ENCODE measurements at places on chromosomes 7 and 10.
A peak's percentile ranks its signal among the peaks of the same experiment; 100 is the strongest.

DNA sequence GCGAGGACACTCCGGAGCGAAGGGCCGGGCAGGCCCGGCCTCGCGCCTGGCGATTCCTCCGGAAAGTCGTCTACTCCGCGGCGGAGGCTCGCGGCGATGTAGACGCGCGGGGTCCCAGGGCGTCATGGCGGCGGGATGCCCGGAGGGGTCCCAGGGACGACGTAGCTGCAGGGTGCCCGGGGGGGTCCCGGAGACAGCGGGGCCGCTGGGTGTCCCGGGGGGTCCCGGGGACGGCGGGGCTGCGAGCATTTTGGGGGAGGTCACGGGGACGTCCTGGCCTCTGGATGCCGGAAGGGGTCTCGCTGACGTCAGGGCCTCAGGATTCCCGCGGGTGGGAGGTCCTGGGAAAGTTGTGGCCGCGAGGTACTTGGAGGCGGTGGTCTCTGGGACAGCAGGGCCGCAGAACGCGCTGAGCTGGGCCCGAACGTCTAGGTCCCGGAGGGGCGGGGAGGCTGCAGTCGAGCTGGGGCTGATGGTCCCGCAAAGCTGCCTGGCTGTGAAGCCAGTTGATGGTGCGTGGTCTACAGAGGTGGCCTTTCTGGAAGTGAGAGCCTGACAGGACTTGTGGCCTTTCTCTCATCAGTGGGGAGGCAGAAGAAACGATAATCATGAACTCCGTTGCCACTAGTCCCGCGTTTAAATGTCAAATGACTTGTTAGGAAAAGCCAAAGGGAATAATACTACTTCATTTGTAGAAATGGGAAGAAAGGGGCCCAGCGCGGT, 637 bp downstream of the HSPA14 start:
- peak; percentile 83 for DNase-seq

DNA sequence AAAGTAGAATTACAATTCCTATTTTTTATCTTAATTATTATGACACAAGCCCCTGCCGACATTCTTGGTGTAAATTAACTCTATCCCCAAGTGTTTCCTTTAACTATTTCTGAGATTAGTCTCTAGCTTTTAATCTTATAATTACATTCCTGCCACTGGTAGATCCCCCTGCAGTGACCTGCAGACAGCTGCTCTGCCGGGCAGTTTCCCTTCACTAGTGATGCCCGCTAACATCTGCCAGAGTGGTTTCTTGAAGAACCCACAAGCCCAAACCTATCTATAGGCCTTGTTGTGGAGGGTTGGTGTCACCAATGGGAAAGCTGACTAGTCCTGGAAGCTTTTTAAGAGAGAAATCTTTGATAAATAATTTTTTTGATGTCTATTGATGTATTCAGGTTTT, 50.0 kb downstream of the ADAM22 start:
- no peak for DNase-seq

DNA sequence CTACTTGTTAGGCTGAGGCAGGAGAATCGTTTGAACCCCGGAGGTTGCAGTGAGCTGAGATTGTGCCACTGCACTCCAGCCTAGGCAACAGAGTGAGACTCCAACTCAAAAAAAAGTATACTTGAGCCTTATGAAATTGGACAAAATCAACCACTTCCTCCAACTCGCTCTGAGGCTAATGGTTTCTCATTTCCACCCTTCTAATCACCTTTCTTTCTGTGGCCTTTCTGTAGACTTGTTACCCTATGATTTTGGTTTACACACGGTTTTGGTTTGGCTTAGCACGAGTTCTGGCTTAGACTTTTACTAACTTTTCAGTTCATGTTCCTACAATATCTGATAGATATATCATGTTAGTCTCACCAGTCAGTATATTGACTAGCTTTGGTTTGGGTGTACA, 152.0 kb downstream of the PHTF2 start:
- DNase-seq, result no peak

GRCh38 chr10:132706701-132707100, 79.2 kb downstream of the NKX6-2 start:
- no peak for DNase-seq

GRCh38 chr7:151146761-151147160, 20.7 kb downstream of the GBX1 start:
- no peak for DNase-seq

DNA sequence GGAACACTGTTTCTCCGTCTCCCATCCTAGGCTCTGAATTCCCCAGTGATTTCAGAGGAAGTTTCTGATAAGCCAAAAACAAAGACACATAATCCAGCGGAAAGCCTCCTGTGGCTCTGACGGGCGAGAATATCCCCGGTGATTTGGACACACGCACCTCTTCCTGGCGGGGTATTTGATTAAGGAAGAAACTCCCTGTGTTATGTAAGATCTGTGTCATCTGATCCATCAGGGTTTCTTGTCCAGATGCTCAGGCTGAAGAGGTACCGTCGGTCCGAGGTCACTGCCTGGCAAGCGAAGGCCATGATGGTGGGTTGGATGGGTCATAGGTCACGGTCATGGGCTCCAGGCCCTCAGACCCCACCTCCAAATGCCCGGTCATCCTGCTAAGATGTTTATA, 39.6 kb upstream of the DNAJB6 start:
- no peak for DNase-seq

DNA sequence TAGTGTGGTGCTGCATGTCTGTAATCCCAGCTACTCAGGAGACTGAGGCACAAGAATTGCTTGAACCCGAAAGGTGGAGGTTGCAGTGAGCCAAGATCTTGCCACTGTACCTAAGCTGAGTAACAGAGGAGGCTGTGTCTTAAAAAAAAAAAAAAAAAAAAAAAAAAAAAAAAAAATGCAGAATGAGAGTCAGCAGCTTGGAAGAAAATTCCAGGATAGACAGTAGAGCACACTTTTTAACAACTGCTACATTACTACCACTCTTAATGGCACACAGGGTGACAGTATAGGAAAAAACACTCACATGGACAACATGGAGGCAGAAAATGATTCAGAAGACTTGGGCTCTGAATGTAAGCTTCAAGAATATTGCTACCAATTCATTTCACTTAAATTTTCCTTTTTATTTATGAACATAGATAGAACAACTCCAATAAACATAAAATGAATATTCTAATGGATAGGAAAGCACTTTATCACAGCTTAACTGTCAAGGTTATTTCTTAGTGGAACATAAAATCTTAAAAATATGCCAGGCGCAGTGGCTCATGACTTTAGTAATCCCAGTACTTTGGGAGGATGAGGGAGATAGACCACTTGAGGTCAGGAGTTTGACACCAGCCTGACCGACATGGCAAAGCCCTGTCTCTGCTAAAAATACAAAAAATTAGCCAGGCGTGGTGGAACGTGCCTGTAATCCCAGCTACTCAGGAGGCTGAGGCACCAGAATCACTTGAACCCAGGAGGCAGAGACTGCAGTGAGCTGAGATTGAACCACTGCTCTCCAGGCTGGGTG, 31.5 kb downstream of the CHCHD3 start:
- no peak for DNase-seq

DNA sequence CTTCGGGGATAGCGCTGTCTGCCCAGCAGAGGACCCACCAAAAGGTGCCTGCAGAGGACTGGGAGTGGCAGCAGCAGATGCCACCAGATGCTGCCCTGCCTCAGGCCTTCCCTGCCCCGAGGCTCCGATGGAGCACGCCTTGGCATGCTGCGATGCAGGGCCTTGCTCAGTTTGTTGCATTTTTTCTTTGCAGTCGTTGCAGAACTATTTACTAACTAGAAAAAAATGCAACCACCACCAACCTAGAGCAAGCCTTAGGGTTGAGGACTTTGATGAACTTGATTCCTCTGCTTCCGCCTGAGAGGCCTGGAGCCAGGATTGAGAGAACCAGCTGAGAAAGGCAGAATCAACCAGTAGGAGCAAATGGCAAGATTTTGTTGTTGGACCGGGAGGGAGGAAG, 585.6 kb upstream of the MKI67 start:
- DNase-seq, result no peak

DNA sequence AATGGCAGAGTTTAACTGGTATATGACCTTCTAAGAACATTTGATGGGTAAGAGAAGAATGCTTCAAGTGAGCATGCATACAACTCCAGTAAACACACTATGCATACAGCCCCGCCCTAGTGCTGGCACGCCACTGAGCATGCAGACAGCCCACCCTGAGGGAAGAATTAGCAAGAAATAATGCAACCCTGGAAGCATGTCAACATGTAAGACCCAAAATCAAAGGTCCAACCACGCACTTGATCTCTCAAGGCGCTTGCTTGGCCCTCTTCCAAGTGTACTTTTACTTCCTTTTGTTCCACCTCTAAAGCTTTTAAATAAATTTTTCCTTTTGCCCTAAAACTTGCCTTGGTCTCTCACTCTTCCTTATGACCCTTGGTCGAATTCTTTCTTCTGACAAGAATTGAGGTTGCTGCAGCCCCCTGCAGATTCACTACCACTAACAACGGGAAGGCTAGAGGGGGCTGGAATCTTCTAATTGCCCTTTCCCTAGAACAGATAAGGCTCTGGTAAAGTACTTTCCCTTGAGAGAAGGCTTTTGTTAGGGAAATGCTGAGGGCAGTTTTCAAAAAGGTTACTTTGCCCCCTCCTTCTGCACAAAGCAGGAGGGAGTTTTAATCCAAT, 3.4 kb downstream of the FAM24B start:
- peak; percentile 68 for DNase-seq

GRCh38 chr10:16866541-16867275, 49.5 kb upstream of the RSU1 start:
- no peak for DNase-seq

- no peak for DNase-seq
Observed at GRCh38 chr10:86654411-86655172, at the start of gene OPN4. TSS of gene OPN4 (plus strand) at chr10:86654547. CDS start at chr10:86654784, 237 bp downstream.

DNA sequence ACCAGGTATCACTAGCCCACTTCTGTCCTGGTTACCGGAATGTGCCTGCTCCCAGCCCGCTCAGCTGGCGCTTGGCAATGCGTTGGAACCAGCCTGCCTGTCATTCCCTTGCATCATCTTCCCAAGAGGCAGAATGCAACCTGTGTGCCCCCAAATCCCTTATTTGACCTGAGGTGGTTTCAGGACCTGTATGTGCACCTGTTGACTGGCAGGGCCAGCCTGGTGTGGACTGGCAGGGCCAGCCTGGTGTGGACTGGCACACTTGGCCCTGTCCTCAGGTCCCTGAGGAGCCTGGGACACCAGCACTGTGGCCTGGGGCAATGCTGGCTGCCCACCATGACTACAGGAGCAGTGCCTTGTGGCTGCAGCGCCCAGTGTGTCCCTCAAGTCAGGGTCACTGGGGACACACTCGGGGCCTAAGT, 38.2 kb downstream of the ZNF467 start:
- no peak for DNase-seq

DNA sequence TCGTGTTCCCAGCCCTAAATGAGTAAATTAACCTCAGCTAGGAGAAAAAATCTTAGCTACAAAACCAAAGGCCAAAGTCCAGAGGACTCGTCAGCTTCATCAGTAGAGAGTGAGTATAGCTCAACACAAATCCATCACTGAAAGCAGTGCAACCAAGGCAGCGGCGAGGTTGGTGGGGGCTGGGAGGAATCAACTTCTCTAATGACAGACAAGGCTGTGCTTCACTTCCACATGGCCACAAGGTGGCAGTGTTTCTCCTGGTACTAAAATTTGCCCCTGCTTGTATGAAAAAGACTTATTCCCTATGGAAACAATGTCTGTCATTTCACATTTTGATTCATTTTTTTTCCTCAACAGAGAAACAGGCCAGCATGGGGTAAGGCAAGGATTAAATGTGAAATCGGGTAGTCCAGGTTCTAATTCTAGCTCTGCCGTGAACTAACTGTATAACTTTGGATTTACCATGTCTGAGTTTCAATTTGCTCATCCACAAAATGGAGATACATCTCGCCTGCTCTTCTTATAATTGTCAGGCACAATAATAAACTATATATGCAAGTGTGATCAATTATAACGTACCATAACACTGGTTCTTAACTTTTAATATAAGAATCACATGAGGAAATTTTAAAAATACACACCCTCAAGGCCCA, 39.3 kb downstream of the FAS start:
- peak; percentile 84 for DNase-seq

DNA sequence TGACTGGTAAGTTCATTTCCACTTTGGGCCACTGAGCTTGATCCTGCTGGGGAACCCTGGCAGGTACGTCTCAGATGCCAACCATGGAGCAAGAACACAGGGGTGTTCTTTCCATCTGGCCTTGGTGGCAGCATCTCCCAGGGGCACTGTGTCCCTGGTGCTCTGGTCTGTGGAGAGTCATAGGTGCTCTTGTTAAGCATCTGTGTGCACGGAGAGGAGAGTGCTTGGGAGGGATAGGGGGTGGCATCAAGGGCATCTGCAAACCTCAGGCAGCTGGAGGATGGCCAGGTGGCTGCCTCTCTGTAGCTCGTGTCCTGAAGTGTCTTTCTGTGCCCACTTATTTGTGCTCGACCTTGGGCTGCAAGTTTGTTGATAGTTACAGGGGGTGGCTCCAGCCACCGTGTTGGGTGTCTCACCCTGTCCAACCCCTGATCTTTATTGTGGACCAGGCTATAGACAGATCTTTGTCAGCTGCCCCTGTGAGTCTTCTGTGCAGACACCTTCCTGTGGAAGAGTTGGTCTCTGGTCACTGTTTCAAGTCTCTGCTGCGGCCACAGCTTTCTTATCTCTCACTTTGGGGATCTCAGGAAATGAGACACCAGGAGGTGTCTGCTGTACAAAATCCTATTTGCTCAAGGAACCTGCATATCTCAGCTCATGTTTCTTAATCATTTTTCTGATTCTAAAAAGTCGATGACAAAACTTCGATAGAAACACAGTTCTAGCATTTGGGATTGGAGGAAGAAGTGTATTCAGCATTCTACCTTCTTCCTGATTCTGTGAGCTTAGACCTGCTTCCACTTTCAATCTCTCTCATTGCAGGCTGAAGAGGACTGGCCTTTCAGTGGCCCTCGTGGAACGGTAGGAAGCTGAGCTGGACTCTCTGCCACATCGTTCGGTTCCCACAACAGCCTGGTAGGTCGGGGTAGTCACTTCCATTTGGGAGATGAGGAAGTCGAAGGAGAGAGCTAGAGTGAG, 17.2 kb upstream of the GIMAP8 start:
- no peak for DNase-seq

- no peak for DNase-seq
Observed at GRCh38 chr7:106772655-106773108, 92.4 kb upstream of the PIK3CG start.
